ENCODE measurements at places on chromosomes 13 and 19. TPM values are rescaled to one million over a fixed set of nuclear protein-coding genes. Genes with fewer than 3 reads are reported as not detected.
A peak's percentile ranks its signal among the peaks of the same experiment; 100 is the strongest.

GRCh38 chr13:108981407-108981806 is 352.0 kb downstream of the MYO16 start:
- no peak overlapping the region for H3K27ac ChIP-seq
- no peaks in the 10 kb centered on the region for H3K4me1 ChIP-seq
- no peak overlapping the region for H3K4me3 ChIP-seq
- no peak for DNase-seq
- no peaks in the 10 kb centered on the region for H3K36me3 ChIP-seq
- no peaks in the 10 kb centered on the region for H3K27me3 ChIP-seq

- no peak overlapping the region for H3K27ac ChIP-seq
- no peaks in the 10 kb centered on the region for H3K36me3 ChIP-seq
These were observed 33.3 kb upstream of the RANBP3 start for GRCh38 chr19:6011206-6011605.

DNA sequence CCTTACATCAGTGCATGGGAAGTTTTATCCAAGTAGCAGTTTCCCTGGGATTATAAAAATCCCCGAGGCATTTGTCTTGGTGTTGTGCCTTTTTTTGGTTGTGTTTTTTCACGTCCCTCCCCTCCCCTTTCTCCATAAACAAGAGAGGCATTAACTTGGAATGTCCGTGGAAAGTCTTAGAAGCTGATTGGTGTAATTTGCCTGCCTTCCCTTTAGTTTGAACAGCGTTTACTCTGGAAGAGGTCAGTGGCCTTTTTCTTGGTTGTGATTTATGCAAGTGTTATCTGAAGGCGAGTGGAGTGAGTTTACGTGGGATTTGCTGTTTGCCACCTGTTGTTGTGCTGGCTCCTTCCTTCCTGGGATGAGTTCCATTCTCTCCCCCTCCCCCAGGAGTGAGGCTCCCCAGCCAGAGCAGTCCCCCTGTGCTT is 7.2 kb downstream of the ACTN4 start:
- H3K27me3 ChIP-seq = no peaks in the 10 kb centered on the region
- DNase-seq = no peak
- no peaks in the 10 kb centered on the region for H3K36me3 ChIP-seq
- no peak overlapping the region for H3K4me3 ChIP-seq
- H3K27ac ChIP-seq = peak overlapping the region; percentile 93
- peaks cover 92% of the 10 kb centered on the region for H3K4me1 ChIP-seq

DNA sequence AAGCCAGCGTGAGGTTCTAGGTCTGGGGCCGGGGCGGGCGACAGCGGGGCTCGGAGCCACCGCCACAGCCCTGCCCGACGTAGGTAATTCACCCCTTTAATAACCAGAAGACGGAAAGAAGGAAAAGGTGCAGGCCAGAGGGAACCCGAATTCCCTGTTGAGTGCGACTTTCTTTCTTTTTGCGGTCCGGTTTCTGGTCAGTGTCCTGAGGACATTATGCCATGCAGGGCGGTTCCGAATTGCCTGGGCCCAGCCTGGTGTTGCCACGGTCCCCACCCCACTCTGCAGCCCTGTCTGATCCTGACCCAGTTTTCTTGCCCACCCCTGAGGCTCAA is 18.4 kb upstream of the TFDP1 start:
- no peaks in the 10 kb centered on the region for H3K27me3 ChIP-seq
- H3K27ac ChIP-seq = no peak overlapping the region
- no peak overlapping the region for H3K4me3 ChIP-seq
- DNase-seq = no peak

- no peaks in the 10 kb centered on the region for H3K4me1 ChIP-seq
- no peak overlapping the region for H3K27ac ChIP-seq
- DNase-seq = no peak
- H3K4me3 ChIP-seq = no peak overlapping the region
- H3K27me3 ChIP-seq = no peaks in the 10 kb centered on the region
These were observed 239.4 kb downstream of the COL4A1 start for GRCh38 chr13:110067355-110068175.

GRCh38 chr19:2081873-2082810 is 14.0 kb downstream of the MOB3A start:
- no peak for DNase-seq
- peaks cover 81% of the 10 kb centered on the region for H3K36me3 ChIP-seq
- H3K4me1 ChIP-seq = peaks cover 4% of the 10 kb centered on the region
- H3K27ac ChIP-seq = no peak overlapping the region

DNA sequence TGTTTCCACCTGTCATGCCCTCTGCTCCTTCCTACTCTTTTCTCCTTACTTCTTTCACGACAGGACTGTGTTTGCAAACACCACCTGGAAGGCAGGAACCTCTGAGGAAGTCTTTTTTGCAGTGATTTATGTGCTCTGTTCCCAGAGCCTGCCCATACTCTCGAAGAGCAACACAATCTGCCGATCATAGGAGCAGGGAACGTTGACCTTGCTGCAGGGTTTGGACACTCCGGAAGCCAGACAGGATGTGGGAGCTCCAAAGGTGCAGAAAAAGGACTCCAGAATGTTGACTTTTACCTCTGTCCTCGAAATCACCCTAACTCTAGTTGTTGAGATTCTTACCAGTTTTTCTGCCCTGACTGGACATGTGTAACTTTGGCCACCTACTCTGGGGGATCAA is 8.6 kb upstream of the ZNF181 start:
- no peak for DNase-seq
- H3K36me3 ChIP-seq = no peaks in the 10 kb centered on the region
- H3K27me3 ChIP-seq = no peaks in the 10 kb centered on the region

DNA sequence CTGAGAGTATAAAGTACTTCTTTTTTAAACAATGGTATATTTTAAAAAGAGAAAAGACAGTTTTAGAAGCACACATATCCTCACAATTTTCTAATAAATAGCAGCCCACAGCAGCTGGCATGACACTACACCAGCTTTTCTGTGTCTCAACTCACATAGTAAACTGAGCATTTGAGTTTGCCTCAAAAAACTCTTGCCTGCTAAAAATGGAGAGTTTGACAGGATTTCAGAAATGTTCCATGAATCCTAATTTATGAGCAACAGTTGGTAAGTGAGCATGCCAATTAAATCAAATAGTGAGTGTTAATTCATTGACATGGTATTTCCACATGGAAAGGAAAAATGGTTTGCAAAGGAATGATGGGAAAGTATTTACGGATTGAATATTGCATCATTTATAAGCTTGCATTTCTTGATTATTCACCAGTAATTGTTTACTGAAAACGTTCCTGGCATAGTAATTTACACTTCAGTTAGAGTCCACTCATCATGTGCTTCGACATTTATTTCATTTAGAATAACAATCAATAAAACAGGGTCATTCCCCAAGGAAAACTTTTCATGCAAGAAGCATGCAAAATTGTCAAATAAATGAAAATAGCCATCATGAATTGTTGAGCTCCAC is 323.0 kb downstream of the EFNB2 start:
- no peaks in the 10 kb centered on the region for H3K36me3 ChIP-seq
- DNase-seq = no peak
- H3K27ac ChIP-seq = no peak overlapping the region

- H3K36me3 ChIP-seq = no peaks in the 10 kb centered on the region
- no peak overlapping the region for H3K27ac ChIP-seq
- H3K4me1 ChIP-seq = no peaks in the 10 kb centered on the region
These were observed 13.6 kb upstream of the USP29 start for GRCh38 chr19:57105976-57106721.

GRCh38 chr19:53432088-53432661 is 391 bp downstream of the ZNF761 start:
- H3K4me1 ChIP-seq = peaks cover 15% of the 10 kb centered on the region
- H3K27ac ChIP-seq = no peak overlapping the region
- no peaks in the 10 kb centered on the region for H3K27me3 ChIP-seq
- peaks cover 31% of the 10 kb centered on the region for H3K36me3 ChIP-seq
- no peak for DNase-seq
- peak overlapping the region; percentile 41 for H3K4me3 ChIP-seq

GRCh38 chr13:66367356-66367755 is 862.8 kb downstream of the PCDH9 start:
- H3K4me1 ChIP-seq = no peaks in the 10 kb centered on the region
- H3K36me3 ChIP-seq = no peaks in the 10 kb centered on the region
- no peak for DNase-seq

DNA sequence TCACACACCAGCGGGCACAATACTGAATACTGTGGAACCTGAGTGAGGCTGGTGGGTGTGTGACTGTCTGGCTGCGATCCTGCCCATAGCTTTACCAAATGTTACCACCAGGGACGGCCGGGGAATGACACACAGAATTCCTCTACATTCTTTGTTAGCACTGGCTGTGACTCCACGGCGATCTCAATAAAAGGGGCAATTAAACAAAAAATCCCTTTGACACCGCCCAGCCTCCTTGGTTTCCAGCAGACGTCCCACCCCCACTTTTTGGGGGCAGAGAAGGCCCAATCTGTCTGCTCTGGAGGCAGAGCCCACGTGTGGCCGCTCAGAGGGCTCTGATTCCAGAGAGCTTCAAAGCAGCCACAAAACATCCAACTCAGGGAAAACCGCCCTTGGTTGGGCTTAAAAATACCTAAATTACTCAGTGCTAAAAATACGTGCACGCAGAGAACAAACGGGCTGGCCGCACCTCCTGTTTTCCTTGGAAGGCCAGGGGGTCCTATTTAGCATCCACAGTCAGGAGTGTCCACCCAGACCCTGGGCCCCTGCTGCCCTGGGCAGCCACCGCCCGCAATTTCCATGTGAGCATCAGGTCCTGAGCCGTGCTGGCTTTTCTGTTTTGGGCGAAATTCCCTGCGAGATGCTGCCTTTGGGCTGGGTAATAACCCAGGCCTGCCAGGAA is 47.8 kb downstream of the GADD45B start:
- no peaks in the 10 kb centered on the region for H3K4me1 ChIP-seq
- H3K36me3 ChIP-seq = no peaks in the 10 kb centered on the region
- H3K27ac ChIP-seq = no peak overlapping the region
- H3K4me3 ChIP-seq = no peak overlapping the region
- no peaks in the 10 kb centered on the region for H3K27me3 ChIP-seq
- DNase-seq = no peak

GRCh38 chr13:39364947-39365468 is 238.0 kb downstream of the LHFPL6 start:
- H3K4me3 ChIP-seq = no peak overlapping the region
- no peaks in the 10 kb centered on the region for H3K4me1 ChIP-seq
- DNase-seq = no peak
- no peaks in the 10 kb centered on the region for H3K36me3 ChIP-seq
- no peaks in the 10 kb centered on the region for H3K27me3 ChIP-seq

DNA sequence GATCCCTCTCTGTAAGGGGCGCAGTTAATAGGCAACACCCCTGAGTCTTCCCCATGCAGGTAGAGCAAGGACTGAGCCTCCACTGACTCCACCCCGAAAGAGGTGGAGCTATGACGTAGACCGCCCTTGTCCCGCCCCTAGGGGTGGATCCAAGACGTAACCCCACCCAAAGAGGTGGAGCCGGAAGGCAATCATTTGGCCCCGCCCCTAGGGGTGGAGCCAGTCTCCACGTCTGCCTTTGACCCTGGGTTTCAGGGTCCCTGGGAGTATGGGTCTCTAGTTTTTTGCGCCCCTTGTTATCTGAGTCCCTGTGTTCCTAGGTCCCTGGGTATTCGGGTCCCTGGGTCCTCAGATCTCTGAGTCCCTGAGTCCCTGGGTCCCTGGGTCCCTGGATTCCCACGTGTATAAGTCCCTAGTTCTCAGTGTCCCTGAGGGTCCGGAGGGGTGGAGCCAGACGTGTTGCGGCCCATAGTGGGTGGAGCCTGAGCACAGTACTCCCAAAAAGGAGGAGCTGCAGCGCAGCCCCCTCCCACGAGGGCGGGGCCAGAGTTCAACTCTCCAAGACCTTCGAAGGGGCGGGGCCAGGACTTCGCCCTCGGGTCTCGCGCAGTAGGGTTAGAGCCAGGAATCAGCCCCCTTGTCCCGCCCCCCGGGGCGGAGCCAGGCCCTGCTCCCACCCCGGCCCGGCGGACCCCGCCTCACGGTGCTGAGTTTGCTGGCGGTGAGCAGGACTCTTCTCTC is 5.3 kb downstream of the DENND1C start:
- H3K27ac ChIP-seq = no peak overlapping the region
- no peak for DNase-seq
- H3K27me3 ChIP-seq = no peaks in the 10 kb centered on the region

- H3K27me3 ChIP-seq = no peaks in the 10 kb centered on the region
- peak overlapping the region; percentile 55 for H3K4me3 ChIP-seq
- H3K27ac ChIP-seq = no peak overlapping the region
- no peaks in the 10 kb centered on the region for H3K4me1 ChIP-seq
- no peak for DNase-seq
These were observed 31.4 kb upstream of the MPHOSPH8 start for GRCh38 chr13:19601749-19602725.

GRCh38 chr13:59472134-59472533 is 691.6 kb downstream of the DIAPH3 start:
- no peaks in the 10 kb centered on the region for H3K27me3 ChIP-seq
- DNase-seq = no peak
- no peak overlapping the region for H3K27ac ChIP-seq
- H3K4me1 ChIP-seq = no peaks in the 10 kb centered on the region

DNA sequence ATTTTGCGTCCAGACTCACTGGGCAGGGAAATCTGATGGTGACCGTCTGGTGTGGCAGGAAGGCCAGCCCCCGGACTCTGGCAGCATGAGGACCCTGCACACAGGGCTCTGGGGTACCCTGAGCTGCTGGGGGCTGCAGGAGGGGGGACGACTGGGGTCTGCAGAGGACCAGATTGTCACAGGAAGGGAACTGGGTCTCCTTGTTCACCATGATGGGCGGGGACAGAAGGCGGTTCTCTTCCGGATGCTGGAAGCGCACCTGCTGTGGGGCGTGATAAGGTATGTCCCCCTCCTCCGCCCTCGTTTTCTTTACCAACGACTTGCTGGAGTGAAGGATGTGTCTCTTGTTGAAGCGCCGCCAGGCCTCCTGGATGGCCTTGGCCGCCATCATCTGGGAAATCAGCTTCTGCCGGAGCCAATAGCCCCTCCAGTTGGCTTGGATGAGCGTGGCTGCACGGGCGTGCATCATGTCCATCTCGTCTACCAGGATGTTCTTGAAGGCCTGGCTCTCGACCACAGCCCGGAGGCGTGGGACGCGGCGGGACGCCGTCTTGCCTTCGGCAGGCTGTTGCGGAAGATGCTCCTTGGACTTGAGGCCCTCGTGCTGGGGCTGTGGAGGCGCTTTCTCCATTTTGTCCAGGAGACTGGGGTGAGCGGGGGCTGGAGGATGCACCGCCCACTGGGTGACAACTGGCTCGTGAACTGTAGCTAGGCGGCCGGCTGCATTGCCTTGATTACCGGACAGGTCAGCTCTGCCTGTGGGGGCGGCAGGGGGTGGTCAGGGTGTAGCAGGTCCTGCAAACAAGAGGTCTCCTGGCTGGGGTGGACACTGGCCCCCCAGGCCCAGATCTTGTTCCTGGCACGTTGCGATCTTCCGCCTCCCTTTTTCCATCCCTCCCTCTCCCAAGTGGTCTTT is 7.2 kb downstream of the IQCN start:
- no peaks in the 10 kb centered on the region for H3K27me3 ChIP-seq
- H3K4me3 ChIP-seq = no peak overlapping the region
- H3K36me3 ChIP-seq = peaks cover 3% of the 10 kb centered on the region
- no peak overlapping the region for H3K27ac ChIP-seq
- H3K4me1 ChIP-seq = no peaks in the 10 kb centered on the region

The CACNA1A gene
- 8.5 TPM for total RNA-seq

The ETV2 gene
- total RNA-seq = not detected

The UBE2L5 gene
- total RNA-seq = not detected

The FGF22 gene
- total RNA-seq = 4.3 TPM
